ENCODE measurements at places on chromosomes 7 and 10.

DNA sequence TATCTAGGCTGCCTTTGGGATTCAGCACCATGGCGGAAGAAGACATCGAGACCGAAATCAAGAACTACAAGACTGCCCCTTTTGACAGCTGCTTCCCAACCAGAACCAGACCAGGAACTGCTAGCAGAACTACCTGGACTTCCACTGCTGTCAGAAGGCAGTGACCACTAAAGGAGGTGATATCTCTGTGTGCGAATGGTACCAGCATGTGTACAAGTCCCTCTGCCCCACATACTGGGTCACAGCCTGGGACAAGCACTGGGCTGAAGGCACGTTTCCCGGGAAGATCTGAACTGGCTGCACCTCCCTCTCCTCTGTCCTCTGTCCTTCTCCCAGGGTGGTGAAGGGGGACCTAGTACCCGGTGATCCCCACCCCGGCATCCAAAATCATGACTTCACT, 25.6 kb upstream of the PDIA4 start:
- DNase-seq: no peak

- no peak for DNase-seq
Measured at GRCh38 chr10:70296406-70296899, 12.6 kb upstream of the NPFFR1 start.

- DNase-seq: no peak
Measured at GRCh38 chr10:24622781-24623301, 100.8 kb downstream of the ARHGAP21 start.

DNA sequence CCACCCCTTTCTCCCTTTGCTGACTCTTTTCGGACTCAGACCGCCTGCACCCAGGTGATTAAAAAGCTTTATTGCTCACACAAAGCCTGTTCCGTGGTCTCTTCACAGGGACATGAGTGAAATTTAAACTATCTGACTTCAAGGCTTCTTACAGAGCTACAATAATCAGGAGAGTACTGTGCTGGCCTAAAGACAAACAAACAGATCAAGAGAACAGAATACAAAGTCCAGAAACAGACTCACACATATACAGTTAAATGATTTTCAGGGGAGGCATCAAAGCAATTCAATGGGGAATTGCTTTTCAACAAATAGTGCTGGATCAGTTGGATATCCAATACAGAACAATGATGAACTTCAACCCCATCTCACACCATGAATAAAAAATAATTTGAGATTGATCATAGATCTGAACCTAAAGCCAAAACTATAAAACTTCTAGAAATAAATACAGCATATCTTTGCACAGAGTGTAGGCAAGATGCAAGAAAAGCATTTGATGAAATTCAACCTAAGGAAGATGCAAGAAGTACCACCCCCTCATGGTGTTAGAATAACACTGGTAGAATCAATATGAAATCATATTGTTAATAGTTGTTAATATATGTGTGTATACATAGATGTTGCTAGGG, 96.5 kb downstream of the ZFAND4 start:
- no peak for DNase-seq

DNA sequence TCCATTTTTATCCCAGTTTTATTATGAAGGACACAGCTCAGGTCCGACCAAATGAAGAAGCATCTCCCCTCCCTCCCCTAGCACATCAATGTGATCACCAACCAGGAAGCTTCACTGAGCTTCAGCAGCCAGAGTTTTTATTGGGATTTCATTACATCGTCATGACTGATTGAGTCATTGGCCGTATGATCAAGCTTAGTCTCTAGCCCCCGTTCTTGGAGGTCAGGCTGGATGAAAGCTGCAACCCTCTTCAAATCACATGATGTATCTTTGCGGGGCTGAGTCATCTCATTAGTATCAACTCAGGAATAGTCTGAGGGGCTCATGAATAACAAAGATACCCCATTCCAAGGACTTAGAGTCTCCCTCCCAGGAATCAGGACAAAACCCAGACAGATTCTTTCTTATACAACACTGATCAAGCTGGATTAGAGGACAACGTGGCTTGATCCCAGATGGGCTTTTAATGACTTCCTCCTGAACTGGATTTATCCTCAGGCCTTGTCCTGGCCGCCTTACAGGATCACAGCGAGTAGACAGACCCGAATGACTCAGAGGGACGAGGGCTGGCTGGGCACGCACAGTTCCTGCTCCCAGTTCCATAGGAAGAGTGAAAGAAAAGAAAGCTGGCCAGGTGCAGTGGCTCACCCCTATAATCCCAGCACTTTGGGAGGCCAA, 14.5 kb downstream of the LIMK1 start:
- DNase-seq: no peak

DNA sequence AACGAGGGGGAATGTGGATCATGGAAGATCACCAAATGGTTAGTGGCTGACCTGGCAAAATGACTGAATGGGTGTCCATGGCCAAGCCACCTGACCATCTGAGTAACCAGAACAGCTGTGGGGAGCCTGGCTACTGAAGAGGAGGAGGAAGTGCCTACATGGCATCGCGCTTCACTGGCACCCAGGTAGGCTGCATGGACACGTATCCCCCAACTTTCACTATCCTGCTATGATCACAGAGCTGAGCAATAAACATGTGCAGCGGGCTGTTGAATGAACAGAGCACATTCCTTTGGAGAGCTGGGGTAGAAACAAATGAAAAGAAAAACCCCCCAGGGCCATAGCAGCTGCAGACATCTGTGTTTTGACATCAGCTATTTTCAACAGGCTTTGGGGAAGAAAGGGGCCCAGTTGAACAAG, 6.5 kb downstream of the AKR1B1 start:
- DNase-seq: no peak

DNA sequence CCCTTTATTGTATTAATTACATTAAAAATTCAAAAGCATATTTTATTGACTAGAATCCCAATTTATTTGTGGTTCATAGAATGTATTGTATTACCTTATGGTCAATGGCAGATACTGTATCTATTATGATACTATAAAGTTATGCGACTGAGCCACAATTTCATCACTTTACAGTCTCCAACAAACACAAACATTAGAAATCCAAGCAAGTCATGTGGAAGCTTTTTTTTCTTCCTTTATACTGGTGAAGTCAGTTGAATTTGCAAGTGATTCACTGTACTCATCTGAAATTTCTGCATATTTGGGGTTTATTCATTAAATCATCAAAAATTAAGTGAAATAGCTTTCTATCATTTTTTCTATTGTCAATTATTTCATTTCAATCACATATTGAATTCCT, 54.3 kb downstream of the BMPER start:
- DNase-seq: no peak

- no peak for DNase-seq
Measured at GRCh38 chr7:86908948-86909347, 150.5 kb downstream of the ELAPOR2 start.

- no peak for DNase-seq
Measured at GRCh38 chr10:131173484-131174210, 137.9 kb downstream of the TCERG1L start.

Data from NCI-H1417 (cell line).